ENCODE measurements at places on chromosomes 4 and X.

DNA sequence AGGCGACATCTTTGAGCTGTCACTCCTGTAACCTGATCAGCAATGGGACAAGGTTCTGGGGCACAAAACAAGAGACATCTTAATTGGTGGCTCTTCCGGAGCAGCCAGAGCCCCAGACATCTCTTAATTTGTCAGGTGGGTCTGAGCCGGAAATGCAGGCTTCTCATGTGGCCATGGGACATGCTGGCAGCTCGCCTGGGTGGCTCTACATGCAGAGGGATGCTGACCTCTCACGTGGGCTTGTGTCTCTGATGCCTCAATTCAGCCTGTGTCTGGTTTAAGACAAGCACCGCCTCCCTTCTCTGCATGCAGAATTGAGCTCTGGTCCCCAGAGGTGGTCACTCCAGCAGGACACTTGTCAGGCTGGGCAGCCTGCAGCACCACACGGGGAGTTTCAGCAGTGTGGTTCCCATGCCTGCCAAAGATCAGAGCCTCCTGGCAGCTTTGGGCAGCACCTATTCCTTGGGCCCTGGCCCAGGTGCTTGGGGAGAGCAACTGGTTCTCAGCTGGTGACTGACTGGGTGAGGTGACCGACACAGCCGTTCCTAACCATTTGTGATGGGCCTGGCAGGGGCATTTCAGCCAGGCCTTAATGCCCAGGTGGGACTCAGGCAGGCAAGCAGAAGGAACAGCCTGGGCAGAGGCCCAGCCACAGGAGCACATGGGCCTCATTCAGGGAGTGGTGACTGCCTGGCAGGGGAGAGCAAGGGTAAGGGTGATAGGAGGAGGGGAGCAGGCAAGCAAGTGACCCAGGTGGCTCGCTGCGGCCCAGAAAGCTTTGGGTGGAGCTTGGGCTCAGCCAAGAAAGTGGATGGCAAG lies 53.4 kb downstream of the HMX1 start:
- H3K27me3 ChIP-seq = no peaks in the 10 kb centered on the region
- H3K4me3 ChIP-seq = no peak overlapping the region
- no peaks in the 10 kb centered on the region for H3K4me1 ChIP-seq
- H3K27ac ChIP-seq = no peak overlapping the region
- no peaks in the 10 kb centered on the region for H3K36me3 ChIP-seq

DNA sequence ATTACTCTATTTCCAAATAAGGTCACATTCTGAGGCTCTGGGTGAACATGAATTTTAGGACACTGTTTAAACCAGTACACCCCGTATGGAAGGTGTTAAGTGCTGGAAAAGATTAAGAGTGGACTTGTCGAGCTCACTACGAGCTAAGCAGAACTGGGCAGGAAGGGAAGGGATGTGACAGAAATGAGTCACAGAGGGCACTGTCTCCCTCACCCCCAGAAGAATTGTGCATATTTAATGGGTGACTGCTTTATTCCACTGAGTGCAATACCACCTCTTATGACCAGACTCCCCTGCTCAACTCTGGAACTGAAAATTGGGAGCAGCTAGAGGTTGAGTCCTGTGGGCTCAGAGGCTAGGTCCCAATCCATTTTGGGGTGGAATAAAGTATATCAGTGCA lies 187.4 kb upstream of the RPS6KA3 start:
- H3K36me3 ChIP-seq = no peaks in the 10 kb centered on the region
- H3K27me3 ChIP-seq = no peaks in the 10 kb centered on the region
- H3K27ac ChIP-seq = no peak overlapping the region
- H3K4me1 ChIP-seq = no peaks in the 10 kb centered on the region

GRCh38 chrX:119981286-119982070 lies 37.9 kb upstream of the NKAP start:
- no peak overlapping the region for H3K4me3 ChIP-seq
- H3K36me3 ChIP-seq = no peaks in the 10 kb centered on the region
- H3K4me1 ChIP-seq = peaks cover 4% of the 10 kb centered on the region
- H3K27ac ChIP-seq = no peak overlapping the region

DNA sequence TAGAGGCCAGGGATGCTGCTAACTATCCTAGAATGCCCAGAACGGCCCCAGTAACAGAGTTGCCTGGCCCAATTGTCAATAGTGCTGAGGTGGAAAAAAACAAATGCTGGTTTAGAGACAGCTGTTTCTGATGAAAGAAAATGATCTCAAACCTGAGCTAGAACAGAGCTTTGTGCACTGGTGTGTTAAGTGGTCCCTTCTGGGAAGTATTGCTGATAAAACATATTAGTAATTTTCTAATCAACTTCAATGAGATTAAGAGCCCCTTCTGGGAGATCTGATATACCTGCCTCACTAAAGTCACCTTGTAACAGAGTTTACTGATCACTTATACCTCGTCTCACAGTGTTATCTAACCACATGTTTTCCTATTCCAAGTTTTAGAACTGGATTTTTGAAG lies 42.1 kb downstream of the SMPX start:
- H3K27me3 ChIP-seq = no peaks in the 10 kb centered on the region
- H3K36me3 ChIP-seq = no peaks in the 10 kb centered on the region
- no peak overlapping the region for H3K4me3 ChIP-seq

DNA sequence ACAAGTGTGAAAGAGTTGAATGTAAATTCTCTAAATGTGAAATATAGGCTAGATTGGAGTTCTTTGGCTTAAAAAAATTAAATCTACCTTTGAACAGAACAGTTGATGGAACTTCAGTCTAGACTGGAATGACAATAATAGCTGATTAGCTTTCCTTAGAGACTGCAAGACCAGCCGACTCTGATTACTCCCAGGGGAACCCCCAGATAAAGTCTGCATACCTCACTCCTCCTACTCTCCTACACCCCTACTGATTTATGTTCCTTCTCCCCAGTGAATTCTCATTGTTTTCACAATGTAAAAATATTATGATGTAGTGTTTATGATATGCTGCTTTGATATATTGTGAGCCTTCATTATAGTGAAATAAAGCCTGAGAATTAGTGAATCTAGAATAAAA lies 241.3 kb downstream of the CFAP299 start:
- H3K4me3 ChIP-seq = no peak overlapping the region
- H3K27ac ChIP-seq = no peak overlapping the region
- no peaks in the 10 kb centered on the region for H3K27me3 ChIP-seq
- no peaks in the 10 kb centered on the region for H3K4me1 ChIP-seq

- H3K36me3 ChIP-seq = no peaks in the 10 kb centered on the region
- no peak overlapping the region for H3K4me3 ChIP-seq
These were observed 9.4 kb downstream of the TASL start for GRCh38 chrX:30568136-30568535.

- no peak overlapping the region for H3K4me3 ChIP-seq
- no peak for DNase-seq
- no peaks in the 10 kb centered on the region for H3K27me3 ChIP-seq
- H3K27ac ChIP-seq = no peak overlapping the region
- peaks cover 3% of the 10 kb centered on the region for H3K4me1 ChIP-seq
These were observed 341.8 kb upstream of the GALNT7 start for GRCh38 chr4:172826861-172827260.

DNA sequence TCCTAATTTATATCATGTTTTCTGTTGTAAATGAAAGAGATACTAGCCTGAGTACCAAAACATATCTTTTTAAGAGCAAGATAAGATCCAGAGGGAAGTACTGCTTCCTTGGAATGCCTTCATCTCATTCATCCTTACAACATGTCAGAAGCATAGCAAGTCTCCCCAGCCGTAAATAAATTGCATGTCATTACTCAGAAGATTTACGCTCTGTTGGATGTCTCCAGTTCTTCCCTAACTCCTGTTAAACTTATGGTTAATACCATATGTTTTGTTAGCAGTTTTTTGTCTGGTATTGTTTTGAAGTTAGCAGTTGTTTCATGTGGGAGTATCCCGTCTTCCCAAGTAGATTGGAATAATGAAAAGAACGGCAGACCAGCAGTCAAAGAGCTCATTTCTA lies 7.5 kb upstream of the GPC3 start:
- H3K4me3 ChIP-seq = no peak overlapping the region
- H3K27ac ChIP-seq = no peak overlapping the region
- H3K27me3 ChIP-seq = no peaks in the 10 kb centered on the region
- H3K36me3 ChIP-seq = no peaks in the 10 kb centered on the region

- no peaks in the 10 kb centered on the region for H3K27me3 ChIP-seq
- DNase-seq = no peak
- no peak overlapping the region for H3K4me3 ChIP-seq
- H3K4me1 ChIP-seq = no peaks in the 10 kb centered on the region
- no peak overlapping the region for H3K27ac ChIP-seq
These were observed 24.3 kb upstream of the PGM2 start for GRCh38 chr4:37802068-37802666.

DNA sequence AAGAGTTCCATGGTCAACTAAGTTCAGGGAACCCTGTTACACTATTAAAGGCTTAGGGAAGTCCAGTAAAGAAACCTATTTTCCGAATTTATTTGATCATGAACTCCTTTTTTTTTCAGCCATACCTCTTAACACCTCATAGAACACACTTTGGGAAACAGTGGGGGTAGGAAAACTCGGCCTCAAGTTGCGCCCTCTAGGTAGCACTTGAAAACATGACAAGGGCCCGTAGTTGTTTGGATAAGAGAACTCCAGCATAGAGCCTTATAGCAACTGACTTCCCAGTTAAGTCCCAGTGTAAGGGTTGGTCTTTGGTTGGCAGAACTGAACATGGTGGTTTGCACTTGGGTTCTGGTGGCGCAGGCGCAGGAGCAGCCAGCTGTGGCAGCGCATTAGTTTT lies 14.4 kb downstream of the OGT start:
- H3K27ac ChIP-seq = no peak overlapping the region
- H3K27me3 ChIP-seq = no peaks in the 10 kb centered on the region
- DNase-seq = no peak
- H3K36me3 ChIP-seq = peaks cover 5% of the 10 kb centered on the region

- H3K27me3 ChIP-seq = no peaks in the 10 kb centered on the region
- H3K36me3 ChIP-seq = no peaks in the 10 kb centered on the region
- no peak for DNase-seq
- H3K27ac ChIP-seq = no peak overlapping the region
These were observed 67.0 kb upstream of the AGA start for GRCh38 chr4:177509226-177509745.

DNA sequence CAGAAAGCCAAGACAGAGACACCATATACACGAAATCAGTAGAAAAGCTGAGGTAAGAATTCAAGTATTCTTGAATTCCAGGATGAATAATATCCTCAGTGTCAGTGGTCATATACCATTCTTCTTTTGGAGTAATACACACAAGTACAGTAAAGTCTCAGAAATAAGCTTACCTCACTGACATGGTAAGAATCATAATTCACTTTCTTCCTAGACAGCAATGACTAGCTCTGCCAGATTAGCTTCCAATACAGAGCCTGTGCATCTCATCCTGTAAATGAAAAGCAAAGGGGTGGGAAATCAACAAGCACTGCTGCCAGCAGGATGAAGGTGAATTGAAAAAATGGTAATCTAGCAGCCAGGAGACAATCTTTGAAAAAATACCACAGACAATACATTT lies 31.2 kb upstream of the VSIG4 start:
- no peaks in the 10 kb centered on the region for H3K4me1 ChIP-seq
- DNase-seq = no peak

GRCh38 chr4:158170691-158171561 lies 1.9 kb downstream of the GASK1B start:
- no peaks in the 10 kb centered on the region for H3K4me1 ChIP-seq
- no peak overlapping the region for H3K4me3 ChIP-seq
- no peaks in the 10 kb centered on the region for H3K27me3 ChIP-seq
- no peak overlapping the region for H3K27ac ChIP-seq
- no peak for DNase-seq

DNA sequence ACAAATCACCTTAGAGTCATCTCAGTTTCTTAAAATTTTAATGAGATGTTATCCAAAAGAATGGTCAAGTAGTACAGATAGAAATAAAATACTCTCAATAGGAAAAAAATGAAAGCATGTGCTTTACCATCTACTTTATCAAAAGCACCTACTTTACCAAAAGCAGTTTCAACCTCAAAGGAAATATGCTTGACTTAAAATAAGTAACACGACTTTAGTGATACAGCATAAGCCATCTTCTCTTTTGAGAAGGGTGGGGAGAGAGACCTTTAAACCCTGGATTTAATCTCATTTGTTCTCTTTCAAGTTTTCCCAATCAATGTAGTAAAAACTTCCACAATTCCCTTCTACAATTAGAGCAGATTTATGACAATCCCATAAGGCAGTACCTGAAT lies 26.5 kb downstream of the OTUD4 start:
- H3K27ac ChIP-seq = no peak overlapping the region
- DNase-seq = no peak
- no peak overlapping the region for H3K4me3 ChIP-seq
- H3K4me1 ChIP-seq = no peaks in the 10 kb centered on the region

- H3K27ac ChIP-seq = no peak overlapping the region
- no peaks in the 10 kb centered on the region for H3K4me1 ChIP-seq
- no peaks in the 10 kb centered on the region for H3K36me3 ChIP-seq
These were observed 11.2 kb downstream of the CDKN2AIP start for GRCh38 chr4:183455431-183456195.

- H3K36me3 ChIP-seq = no peaks in the 10 kb centered on the region
- H3K4me1 ChIP-seq = no peaks in the 10 kb centered on the region
- H3K27ac ChIP-seq = no peak overlapping the region
- H3K27me3 ChIP-seq = no peaks in the 10 kb centered on the region
These were observed 54.9 kb upstream of the IRF2 start for GRCh38 chr4:184529283-184529682.

DNA sequence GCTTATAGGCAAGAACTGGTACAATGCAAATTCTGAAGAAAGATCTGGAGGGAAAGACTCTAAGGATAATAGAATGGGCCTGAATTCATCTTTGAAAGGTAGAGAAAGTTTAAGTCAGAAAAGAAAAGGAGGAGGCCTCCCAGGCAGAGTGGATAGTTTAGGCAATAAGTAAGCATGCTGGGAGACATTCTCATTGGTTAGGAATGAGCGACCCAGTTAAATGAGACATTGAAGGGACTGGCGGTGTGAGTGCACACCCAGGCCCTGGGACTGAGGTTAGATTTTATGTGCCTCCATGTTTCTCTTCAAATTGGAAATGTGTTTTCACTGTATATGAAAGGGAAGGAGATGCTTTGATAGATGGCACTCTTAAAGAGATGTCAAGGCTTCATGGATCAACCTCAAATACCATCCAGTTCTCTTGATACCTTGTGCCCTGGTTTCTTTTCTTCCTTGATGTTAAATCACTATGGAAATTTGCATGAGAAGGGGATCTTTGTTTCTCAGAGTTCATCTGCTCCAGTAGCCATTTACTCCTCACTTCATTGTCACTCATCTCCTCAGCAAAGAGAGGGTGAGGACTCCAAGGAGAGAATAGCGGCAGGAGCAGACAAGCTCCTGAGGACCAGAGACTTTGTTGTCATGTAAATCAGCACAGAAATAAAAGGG lies 584.2 kb upstream of the INTU start:
- DNase-seq = no peak
- H3K36me3 ChIP-seq = no peaks in the 10 kb centered on the region
- peaks cover 4% of the 10 kb centered on the region for H3K4me1 ChIP-seq

DNA sequence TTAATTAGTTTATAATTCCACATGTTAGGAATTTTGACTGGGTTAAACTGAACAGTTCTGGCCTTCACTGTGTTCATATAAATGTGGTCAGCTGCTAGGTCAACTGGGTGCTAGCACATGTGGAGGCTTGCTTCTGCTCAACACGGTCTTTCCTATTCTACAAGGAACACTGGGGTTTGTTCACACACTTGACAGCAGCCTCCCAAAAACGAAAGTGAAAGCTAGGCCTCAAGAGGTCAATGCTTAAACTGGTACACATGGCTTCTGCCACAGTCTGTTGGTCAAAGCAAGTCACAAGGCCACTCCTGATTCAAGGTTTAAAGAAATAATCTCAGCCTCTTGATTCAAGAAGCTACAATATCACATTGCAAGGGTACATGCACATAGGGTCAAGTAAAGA lies 126.5 kb downstream of the QDPR start:
- H3K4me3 ChIP-seq = no peak overlapping the region
- no peaks in the 10 kb centered on the region for H3K36me3 ChIP-seq
- H3K4me1 ChIP-seq = no peaks in the 10 kb centered on the region
- no peaks in the 10 kb centered on the region for H3K27me3 ChIP-seq
- no peak overlapping the region for H3K27ac ChIP-seq
